ENCODE measurements at places on chromosomes 5 and 9.

DNA sequence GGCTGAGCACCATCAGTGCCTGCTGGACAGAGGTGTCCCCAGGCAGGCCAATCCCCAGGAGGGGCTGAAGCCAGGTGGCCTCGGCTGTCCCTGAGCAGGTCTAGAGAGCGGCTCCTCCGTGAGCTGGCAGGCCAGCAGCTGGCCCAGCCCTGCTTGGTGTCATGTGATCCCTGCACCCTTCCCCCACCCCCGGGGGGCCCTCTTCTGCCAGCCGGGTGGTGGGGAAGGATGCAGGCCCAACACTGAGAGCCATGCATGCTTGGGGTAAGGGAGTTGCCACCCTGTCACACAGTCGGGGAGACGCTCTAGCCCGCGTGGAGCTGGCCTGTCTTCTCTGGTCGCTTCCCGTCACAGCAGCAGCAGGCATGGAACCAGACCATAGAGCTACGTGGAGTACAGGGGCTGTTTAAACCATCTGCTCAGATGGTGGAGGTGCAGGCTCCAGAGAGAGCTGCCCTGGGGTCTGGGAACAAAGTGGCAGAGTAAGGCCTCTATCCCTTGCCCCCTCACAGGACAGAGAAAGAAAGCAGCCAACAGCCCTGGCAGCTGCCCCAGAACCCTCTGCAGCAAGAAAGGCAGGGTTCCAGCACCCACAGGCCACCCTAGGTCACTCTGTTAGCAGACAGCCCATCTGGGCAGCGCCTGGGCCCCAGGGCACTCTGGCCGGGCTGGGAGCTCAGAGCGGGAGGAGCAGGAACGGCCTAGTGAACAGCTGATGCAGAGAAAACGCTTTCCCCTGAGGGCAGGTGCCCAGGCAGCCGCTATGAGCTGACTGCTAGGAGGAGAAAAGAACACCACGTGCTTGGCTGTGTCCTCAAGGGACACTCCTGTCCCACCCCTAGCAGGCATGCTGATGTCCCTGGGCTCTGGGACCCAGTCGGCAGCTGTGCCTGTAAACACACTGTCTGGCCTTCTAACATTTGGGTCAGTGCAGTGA is 6.8 kb downstream of the RALGDS start:
- no peak for DNase-seq

- no peak for DNase-seq
Measured at GRCh38 chr5:95027151-95027721, 257.7 kb downstream of the MCTP1 start.

GRCh38 chr5:35832762-35833161 is 23.9 kb upstream of the IL7R start:
- no peak for DNase-seq

DNA sequence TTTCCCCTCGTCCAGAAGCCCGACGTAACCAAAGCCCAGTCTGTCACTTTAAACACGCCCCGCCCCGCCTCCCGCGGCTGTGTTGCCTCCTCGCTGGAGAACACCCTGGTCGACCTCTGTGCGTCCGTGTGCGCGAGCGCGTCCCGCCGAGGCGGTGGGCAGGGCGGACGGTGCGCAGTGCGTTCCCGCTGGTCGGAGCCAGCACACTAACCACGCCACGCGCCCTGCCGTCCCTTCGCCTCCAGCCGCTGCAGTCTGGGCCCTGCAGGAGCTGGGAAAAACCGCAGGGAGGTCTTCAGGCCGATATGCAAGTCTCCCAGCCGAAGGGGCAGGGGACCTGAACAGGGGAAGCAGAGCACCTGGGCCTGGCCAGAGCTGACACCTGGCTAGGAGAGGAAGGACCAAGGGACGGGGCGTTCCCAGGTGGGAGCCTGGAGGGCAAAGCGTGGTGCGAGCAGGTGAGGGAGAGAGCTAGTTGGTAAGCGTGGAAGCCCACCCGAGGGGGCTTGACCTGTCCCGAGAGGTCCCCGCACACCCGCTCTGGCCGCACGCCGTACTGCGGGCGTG is 1.3 kb upstream of the PHPT1 start:
- peak; percentile 64 for DNase-seq

DNA sequence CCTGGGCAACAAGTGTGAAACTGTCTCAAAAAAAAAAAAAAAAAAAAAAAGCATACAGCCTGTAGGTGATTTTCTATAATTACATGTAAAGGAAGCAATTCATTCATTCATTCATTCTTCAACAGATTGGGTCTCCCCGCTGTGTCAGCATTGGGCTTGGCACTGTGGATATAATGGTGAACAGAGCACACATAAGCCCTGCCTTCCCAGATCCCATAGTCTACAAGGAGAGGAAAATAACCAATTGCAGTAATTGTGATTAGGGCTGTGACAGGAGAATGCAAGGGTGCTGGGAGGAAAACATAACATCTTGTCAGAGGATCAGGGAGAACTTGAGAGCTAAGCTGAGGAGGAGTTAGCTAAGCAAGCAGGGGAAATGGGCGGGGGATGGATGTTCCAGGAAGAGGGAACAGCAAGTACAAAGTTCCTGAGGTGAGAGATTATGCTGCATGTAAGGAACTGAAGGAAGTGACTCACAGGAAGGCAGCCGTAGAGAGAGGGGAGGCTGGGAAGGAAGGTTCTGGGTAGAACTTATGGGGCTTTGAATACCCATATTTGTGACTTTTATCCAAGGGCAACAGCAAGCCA is 24.0 kb upstream of the KLF9 start:
- no peak for DNase-seq

DNA sequence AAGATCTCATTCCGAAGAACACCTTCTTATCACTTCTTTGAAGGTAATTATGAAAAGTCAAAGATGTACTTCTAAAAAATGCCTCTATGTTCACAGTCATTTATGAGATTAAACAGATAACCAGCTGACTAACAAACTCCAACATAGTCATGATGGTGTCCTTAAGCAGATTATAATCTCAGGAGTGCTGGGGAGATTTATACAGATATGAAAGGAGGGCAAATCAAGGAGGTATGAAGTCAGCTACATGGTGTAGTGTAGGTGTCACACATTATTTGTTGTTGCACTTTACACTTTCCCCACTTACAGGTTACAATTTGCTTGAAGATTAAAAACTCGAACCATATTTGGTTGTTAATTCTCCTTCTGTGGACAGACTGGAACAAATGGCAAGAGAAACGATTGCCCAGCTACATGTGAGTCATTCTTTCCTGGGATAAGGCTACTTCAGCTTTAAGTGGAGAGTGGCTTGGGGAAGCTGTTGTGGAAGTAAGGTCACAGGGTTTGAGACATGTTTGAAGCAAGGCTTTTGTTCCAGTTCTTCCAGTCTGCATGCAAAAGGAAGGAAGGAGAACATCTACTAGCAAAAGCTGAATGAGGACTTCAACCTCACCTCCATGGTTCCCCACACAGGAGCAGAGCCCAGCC is 320.1 kb downstream of the ADGRV1 start:
- DNase-seq: no peak

DNA sequence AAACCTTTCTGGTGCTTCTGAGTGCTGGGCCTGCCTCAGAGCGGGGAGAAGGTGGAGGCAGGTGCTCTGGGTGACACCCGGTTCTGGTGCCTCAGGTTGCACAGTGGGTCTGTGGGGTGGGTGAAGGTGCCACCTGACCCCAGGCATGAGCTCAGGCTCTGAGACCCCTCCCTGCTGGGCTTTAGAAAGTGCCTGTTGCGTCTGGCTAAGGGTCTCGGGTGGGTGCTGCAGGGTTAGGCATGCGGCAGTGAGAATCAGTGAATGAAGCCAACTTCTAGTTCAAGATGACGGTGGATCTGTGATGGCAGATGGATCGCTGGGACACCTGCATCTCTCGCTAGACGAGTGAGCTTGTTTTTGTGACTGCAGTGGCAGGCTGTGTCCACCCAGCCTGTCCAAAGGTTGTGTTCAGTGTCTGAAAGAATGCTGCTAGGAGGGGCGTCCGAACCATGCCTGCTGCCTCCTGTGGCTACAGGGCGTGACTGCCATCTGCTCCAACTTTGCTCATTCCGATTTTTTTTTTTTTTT is 5.0 kb downstream of the SQSTM1 start:
- no peak for DNase-seq

- no peak for DNase-seq
Measured at GRCh38 chr9:110252509-110253139, 3.7 kb downstream of the TXN start.

GRCh38 chr9:101977614-101978210 is 239.3 kb upstream of the GRIN3A start:
- DNase-seq: peak; percentile 28

GRCh38 chr5:177388521-177389052 is 4.4 kb downstream of the SLC34A1 start:
- no peak for DNase-seq

DNA sequence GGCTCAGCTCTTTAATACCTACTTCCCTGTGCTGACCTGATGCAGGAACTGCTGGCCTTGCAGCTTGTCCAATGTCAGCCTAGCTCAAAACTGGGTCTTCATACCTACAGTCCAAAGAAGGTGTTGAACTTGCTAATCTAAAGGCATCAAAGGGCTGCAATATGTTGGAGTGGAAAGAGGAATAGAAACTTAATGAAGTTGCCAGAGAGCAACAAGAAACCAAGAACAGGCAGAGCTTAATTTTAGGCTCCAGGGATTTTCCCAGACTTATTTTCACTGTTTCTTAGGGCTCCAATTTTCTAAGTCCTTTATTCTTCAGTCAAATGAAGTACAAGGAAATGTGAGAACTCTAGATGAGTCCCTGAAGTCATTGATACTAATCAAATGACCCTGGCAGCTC is 17.6 kb upstream of the ERCC6L2 start:
- DNase-seq: no peak

- no peak for DNase-seq
Measured at GRCh38 chr5:177231479-177232250, 71.9 kb downstream of the RAB24 start.

- no peak for DNase-seq
Measured at GRCh38 chr5:758698-759053, 25.9 kb downstream of the ZDHHC11B start.

GRCh38 chr5:8871446-8871845 is 674.4 kb downstream of the SEMA5A start:
- no peak for DNase-seq

DNA sequence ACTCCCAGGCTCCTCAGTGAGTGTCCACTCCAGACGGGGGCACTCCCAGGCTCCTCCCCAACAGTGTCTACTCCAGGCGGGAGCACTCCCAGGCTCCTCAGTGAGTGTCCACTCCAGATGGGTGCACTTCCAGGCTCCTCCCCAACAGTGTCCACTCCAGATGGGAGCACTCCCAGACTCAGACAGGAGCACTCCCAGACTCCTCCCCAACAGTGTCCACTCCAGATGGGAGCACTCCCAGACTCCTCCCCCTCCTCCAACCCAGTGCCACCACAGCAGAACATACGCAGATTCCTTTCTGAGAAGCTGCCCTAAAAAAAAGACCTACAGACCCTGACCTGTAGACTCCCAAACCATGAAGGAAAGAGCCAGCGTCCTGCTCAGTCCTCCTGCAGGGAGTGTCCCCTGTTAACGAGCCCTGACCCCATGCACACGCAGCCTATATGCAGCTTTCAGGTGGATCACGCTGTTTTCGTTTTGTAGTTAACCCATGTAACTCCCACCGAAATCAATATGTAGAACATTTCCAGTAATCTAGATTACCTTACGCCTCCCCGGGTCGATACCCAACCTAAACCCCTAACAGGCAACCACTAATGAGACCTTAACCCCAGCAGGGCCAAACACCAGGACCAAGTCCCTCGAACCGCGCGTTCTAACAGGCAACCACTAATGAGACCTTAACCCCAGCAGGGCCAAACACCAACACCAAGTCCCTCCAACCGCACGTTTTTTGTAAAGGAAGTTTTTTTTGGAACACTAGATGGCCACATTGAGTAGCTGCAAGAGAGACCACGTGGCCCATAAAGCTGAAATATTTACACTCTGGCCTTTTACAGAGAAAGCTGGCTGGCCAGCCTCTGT is 15.7 kb downstream of the PNPLA7 start:
- DNase-seq: peak; percentile 65

DNA sequence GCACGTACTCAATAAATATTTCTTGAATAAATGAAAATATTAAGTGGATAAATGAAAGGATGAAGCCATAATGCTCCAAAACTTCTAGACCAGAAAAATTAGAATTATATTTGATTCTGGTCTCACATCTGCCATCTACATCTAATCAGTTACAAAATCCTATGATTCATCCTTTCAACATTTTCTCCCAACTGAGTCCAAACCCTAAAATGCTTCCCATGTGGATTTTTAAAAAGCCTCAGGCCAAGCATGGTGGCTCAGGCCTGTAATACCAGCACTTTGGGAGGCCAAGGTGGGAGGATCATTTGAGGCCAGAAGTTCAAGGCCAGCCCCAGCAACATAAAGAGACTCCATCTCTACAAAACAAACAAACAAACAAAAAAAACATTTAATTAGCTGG is 31.6 kb upstream of the FST start:
- no peak for DNase-seq

- no peak for DNase-seq
Measured at GRCh38 chr9:133893191-133893994, 98.7 kb downstream of the VAV2 start.

- no peak for DNase-seq
Measured at GRCh38 chr5:50302815-50303490, 138.1 kb downstream of the EMB start.

DNA sequence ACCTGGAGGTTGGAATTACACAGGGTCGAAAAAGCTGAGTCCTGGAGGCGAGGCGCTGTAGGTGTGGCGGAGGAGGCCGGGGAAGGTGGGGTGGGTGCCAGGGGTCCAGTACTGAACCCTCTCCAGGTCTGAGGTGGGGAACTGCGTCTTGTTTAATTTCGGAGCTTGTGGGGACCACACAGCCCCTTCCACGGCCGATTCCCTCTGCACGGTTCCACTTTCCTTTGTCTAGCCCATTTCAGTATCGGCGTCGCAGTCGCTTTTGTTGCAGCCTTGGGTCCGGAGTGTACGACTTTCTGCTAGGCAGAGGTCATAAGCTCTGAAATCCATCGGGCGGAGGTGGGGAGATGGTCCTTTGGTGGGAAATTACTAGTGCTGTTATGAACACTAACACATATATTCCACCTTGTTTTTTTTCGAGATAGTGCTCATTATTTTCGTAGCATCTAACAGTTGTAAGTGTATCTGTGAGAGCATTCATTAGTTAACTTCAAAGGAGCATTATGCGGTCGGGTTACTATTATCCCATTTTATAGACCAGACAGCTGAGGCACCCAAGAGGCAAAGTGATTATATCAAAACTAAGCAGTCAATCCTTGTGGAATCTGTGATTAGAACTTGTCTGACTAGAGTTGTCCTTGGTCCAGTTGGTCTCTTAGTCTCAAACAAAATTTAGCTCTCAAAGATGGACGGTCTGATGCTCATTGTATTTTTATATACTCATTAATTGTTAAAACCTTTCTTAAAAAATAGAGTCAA is 737 bp downstream of the RNF180 start:
- DNase-seq: no peak

GRCh38 chr5:28027851-28028250 is 989.5 kb upstream of the CDH9 start:
- DNase-seq: no peak

DNA sequence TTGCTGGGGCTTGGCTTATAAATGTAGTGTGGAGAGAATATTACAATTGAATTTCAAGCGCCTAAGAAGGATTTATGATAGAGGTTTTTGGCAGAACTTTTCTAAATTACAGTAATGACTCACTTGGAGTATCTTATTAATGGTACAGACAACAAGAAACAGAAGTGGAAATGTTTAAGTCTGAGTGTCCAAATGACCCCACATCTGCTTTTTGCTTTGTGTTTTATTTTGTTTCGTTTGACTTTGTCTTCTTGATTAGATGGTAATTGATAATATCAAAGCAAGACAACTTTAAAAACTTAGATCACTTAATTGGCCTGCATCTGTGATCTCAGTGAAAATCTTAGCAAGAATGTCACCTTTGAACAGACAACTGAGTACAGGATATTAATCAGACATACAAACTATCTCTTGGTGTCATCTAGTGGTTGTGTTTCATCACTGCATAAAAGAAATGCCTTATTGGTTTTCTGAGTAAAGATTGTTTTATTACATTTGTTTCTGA is 577.4 kb downstream of the ISL1 start:
- DNase-seq: no peak

All from NCI-H446 (cell line).